ENCODE measurements at places on chromosomes 2 and 18.

GRCh38 chr2:132470746-132471145, 54.1 kb downstream of the GPR39 start:
- no peak for DNase-seq

- no peak for DNase-seq
These were observed 23.2 kb downstream of the LAMA1 start for GRCh38 chr18:7094427-7094826.

GRCh38 chr2:20520128-20520527, 73.3 kb downstream of the RHOB start:
- DNase-seq = no peak

DNA sequence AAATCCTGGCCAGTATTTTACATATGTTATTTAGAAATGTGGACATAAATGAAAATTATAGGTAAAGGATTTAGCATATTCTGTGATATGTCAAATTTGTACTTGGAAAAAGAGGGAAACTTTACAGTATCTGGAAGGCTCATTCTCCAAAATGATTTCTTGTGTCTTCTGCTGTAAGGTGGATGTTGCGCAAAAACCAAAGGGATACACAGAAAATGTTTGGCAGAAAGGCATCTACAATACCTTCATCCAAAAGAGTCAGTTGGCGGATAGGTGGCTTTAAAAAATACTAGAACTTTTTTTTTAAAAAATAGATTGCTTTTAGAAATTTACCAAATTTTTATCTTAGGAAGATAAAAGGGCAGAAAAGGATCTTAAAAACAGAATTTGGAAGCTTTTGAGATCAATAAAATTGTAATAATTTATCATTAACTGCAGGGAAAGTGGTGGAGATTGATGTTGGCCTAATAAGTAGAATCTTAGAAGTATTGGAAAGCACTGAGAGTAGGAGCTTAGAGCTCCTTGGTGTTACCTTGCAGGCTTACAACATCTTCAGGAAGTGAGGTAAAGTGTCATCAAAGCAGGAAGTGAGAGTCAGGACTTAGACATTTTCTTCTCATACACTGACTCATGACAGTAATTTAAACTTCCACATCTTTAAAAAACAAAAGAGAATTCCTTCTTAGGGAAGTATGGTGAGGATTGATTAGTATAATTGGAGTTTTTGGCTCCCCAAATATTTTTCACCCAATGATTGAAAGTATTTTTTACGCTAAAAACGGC, 2.1 kb downstream of the NABP1 start:
- DNase-seq = peak; percentile 78

DNA sequence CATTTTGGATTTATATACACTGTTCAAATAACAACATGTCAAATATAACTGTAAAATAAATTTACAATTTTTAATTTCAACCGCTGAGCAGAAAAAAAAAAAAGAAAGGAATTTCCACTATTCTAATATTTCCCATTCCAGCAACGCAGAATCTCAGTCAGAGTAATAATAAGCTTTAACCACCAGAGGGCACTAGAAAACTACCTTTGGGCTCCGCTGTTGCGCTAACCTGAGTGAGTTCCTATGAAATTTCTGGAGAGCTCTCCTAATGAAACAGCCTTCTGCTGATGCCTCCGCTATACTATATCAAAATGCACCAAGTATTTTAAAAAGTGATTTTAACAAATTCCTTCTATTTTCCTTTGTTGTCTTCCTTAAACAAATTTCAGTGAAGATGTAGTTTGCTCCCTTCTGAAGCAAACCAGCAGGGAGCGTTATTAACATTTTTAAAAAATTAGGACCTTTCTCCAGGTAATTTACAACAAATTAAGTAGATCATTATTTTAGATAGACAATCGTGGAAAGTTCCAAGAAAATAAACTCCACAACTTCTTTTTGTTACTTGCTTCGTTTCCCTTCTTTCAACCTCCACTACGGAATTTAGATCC, 23.0 kb downstream of the ERMN start:
- DNase-seq = peak; percentile 68

DNA sequence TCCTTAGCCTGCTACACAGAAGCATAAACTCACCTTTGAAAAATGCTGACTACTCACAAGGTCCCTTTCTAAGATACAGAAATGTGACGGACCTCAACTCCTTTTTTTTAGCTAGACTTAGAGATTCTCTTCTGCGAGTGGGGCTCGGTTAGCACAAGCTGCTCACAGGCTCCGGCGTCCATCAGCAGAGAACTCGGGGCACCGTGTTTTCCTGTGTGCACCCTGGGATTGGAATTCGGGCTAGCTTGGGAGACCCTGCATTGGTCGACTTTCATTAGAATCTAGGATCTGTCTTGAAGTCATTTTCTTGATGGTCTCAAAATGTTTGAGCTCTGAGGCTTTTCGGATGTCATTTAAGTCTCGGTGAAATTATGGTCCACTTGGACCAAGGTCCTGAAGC, 191.2 kb downstream of the GBX2 start:
- no peak for DNase-seq

GRCh38 chr2:46157072-46157965, 139.9 kb upstream of the EPAS1 start:
- peak; percentile 55 for DNase-seq

DNA sequence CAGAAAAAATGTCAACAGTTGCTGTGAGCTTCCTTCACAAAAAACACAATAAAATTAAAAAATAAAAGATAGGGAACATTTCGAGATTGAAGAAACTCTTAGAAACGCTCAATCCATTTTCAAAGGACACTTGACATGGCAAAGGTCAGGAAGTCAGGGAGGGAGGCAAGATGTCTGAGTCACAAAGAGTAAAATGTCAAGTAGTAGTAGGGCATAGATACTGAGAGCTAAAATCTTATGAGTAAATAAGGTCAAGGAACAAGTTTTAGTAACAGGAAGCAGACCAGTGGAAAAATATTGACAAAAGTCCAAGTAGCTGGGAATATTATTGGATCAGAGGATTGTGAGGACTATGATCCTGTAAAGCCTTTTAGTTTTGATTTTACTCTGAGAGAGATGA, 495.6 kb downstream of the TMX3 start:
- DNase-seq = peak; percentile 3

- DNase-seq = no peak
These were observed 44.8 kb downstream of the VIT start for GRCh38 chr2:36741188-36741837.

GRCh38 chr2:241598061-241598460, 38.9 kb downstream of the THAP4 start:
- no peak for DNase-seq

GRCh38 chr2:34570266-34570872, 971.3 kb upstream of the FAM98A start:
- no peak for DNase-seq

- DNase-seq = no peak
These were observed 5.4 kb downstream of the DIS3L2 start for GRCh38 chr2:231966886-231967285.

DNA sequence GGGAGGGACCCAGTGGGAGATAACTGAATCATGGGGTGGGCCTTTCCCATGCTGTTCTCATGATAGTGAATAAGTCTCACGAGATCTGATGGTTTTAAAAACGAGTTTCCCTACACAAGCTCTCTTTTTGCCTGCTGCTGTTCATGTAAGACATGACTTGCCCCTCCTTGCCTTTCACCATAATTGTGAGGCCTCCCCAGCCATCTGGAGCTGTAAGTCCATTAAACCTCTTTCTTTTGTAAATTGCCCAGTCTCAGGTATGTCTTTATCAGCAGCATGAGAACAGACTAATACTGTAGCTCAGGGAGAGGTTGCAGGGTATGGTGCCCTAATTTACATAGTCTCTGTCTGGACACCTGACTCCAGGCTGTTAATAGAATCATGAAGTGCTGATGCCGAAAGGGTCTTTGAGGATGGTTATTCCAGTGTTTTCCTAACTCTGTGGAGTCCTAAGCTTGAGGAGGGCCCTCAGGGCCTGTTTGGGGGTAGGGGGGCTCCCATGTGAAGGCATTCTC, 343.2 kb downstream of the ALK start:
- DNase-seq = no peak

All from fibroblast of pulmonary artery (primary cell).